ENCODE measurements at places on chromosomes 2 and 18.

- no peak for DNase-seq
These were observed 86.0 kb downstream of the DCC start for GRCh38 chr18:52426041-52426440.

- DNase-seq = no peak
These were observed 198.7 kb upstream of the SALL3 start for GRCh38 chr18:78780719-78781600.

GRCh38 chr2:164850235-164850634, 8.6 kb upstream of the COBLL1 start:
- no peak for DNase-seq

- DNase-seq = no peak
These were observed 66.5 kb upstream of the TNFRSF11A start for GRCh38 chr18:62258616-62259015.

DNA sequence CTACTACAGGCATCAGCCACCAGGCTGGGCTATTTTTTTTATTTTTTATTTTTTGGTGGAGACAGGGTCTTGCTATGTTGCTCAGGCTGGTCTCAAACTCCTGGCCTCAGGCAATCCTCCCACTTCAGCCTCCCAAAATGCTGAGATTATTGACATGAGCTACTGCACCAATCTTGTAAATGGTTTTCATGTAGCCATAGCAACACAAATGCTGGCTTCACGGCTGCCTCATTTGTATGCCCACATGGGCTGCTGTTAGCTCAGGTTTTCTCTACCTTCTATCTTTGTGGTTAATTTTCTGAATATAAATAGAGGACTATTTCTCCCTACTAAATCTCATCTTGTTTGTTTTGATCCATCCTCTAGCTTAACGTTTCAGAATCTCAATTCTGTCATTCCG, 58.2 kb downstream of the PLEKHM3 start:
- no peak for DNase-seq

DNA sequence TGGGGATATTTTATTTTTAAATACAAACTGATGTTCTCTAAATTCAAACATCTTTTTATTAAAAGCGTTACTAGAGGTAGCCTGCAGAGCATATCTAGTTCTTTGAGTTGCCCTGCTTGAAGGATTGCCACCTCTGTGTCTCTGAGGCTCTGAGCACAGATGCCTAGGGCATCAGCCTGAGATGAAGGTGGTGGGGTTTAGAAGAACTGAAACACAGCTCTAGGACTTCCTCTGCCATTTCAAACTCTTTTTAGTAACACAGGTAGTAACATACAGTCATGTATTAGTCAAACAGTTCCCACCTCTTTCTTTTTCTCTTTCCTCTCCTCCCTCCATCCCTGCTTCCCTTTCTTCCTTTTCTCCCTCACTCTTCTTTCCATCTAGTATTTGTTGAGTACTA, 57.6 kb downstream of the TTC21B start:
- DNase-seq = no peak

GRCh38 chr18:45287531-45287930, 327.7 kb upstream of the SLC14A2 start:
- DNase-seq = peak; percentile 56

DNA sequence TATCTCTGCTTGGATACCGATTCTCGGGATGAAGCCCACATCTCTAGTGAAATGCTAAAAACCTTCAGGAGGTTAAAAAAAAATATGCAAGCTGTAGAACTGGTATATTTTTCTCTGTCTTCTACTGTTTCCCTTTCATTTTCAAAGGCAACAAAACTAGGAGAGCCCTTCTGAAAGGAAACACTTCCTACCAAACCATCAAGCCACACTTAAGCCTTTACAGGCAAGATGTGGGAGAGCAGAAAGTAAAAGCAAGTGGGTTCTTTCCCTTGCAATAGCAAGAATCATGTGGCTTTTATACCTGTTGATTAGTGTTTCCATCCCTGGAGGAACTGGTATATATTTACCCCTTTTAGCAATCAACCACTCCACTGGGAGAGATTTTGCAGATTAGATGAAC, 147.9 kb upstream of the ACAA2 start:
- no peak for DNase-seq

DNA sequence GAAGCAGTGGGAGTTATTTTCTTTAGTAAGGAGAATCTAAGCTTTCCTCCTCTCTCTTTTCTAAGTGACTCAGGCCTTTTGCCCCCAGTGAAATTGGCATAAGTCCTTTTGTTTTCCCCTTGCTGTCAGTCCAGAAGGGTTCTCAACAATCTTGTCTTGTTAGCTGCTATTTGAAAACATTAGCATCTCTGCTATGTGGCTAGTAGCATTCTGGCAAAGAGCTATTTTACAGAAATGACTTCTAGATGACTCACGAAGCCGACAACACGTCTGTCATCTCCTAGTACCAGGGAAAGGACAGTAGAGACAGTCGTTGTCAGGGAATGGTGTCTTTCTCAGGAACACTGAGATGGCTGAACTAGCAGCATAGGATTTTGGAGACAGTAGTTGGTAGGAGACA, 14.7 kb downstream of the SMARCAL1 start:
- DNase-seq = no peak

- no peak for DNase-seq
These were observed 1638.9 kb downstream of the LRP1B start for GRCh38 chr2:140491876-140492275.

- DNase-seq = no peak
These were observed 153.5 kb downstream of the ARL4C start for GRCh38 chr2:234343372-234343771.

GRCh38 chr2:120949957-120950590, 214.4 kb downstream of the GLI2 start:
- no peak for DNase-seq

DNA sequence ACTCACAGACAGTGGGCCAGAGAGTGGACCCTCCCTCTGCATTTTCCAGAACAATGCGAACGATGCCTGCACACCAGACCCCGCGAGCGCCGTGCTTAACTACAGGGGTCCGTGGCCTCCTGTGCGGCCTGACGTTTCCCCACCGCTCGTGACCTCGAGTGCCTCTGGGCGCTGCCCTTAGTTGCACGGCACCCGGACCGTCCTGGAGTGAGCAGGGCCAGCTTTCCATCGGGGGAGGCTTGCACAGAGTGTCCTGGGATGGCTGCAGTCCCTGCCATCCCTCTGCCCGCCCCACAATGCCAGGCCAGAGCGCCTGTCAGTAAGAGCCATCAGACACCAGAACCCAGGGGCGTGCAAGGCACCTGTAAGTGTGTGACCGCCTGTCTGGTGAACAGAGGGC, 217.0 kb downstream of the TWIST2 start:
- no peak for DNase-seq

DNA sequence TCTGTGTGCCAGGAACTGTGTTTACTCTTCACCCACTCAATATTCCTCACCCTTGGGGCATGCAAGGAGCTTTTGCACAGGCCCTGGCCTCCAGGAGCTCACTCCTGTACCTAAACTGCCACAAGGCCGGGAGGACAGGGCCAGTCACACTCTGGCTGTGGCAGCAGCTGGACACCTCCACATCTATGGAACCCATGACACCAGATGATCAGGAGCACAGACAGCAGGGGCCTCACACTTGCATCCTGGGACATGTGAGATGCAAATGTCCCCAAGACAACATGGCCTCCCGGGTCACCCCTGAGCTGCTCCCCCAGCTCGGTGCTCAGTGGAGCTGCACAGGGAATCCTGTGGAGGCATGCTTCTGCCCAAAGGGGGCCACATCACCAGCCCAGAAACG, 61.8 kb upstream of the SLC66A3 start:
- no peak for DNase-seq

DNA sequence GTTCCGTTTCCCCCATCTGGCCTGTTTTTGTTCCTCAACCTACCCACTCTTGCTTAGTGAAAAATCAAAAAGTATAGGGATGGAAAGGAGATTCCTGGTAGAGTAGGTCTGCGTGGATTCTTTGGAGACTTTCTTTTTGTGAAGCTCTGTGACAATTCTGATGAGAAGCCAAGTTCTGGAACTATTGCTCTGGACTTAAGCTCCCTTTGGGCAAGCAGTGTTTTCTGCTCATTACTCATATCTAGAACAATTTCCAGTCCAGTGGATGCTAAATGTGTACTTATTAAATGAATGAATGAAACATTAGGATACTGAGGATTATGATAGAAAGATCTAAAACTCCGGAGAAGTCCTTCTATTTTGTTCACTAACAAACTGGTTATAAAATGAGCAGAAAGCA, 76.5 kb downstream of the SOCS6 start:
- DNase-seq = no peak

DNA sequence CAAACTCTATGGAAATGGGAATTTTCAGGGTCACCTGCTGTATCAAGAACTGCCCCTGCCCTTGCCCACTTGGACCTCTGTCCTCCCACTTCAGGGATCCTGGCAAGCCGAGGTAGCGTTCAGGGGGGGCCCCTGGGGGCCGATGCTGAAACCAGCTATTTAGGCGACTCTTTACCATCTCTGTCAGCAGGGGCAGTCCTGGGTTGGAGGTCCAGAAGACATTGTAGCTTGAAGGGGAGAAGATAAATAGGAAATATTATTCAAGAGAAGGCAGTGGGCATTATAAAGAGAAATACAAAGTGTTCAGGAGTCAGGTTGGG, 2.4 kb downstream of the MOGS start:
- no peak for DNase-seq

DNA sequence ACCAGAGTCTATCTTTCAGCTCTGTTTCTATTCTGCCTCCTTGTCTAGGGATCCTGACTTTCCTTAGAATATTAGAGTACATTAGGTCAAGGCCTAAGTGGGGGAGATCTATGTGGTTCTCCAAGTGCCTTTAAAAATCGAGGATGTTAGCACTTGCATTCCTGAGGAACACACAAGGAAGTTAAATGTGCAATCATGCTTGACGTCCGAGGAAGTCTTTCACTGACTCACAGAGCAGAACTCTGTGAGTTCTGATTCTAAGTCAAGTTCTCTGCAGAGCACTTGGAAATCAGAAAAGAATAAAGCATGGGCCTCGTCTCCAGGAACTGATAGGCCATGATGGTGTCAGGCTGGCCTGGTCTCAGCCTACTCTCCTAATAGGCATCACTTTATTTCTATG, 17.2 kb downstream of the FHOD3 start:
- DNase-seq = no peak

DNA sequence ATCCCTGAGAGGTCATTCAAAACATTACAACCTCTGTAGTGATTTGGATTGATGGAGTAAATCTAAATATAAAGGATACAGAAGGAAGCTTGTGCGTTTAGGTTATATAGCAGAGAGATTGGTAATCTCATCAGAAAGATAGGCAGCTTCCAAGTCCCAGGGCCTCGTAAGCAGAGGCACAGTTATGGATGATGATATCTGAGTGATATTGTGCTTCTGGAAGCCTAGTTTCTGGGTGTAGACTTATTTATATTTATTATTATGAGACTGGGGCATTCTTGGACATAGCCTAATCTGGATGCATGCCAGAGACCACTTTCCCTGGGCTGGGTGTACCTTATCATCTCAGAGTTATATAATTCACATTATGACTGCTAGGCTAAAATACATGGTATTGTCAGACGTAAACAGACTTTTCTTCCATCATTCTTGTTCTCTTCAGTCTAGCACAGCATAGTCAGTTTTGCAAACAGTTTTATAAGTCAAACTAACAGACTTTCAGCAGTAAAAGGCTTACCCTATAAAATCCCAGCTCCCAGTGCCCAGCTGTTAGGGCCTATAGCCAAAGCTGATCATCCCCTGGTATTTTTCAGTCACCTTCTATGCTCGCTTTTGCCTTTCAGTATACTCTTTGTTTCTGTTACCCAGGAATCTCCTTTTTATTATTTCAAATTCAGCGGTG, 47.9 kb downstream of the RAB3GAP1 start:
- DNase-seq = no peak

- no peak for DNase-seq
These were observed 114.2 kb downstream of the SPHKAP start for GRCh38 chr2:228067309-228067708.

GRCh38 chr2:135620198-135620597, 88.9 kb downstream of the R3HDM1 start:
- no peak for DNase-seq

GRCh38 chr2:73075477-73076373, 4.2 kb upstream of the SFXN5 start:
- peak; percentile 34 for DNase-seq

- DNase-seq = no peak
These were observed 9.0 kb downstream of the PRKAG3 start for GRCh38 chr2:218822622-218823021.

DNA sequence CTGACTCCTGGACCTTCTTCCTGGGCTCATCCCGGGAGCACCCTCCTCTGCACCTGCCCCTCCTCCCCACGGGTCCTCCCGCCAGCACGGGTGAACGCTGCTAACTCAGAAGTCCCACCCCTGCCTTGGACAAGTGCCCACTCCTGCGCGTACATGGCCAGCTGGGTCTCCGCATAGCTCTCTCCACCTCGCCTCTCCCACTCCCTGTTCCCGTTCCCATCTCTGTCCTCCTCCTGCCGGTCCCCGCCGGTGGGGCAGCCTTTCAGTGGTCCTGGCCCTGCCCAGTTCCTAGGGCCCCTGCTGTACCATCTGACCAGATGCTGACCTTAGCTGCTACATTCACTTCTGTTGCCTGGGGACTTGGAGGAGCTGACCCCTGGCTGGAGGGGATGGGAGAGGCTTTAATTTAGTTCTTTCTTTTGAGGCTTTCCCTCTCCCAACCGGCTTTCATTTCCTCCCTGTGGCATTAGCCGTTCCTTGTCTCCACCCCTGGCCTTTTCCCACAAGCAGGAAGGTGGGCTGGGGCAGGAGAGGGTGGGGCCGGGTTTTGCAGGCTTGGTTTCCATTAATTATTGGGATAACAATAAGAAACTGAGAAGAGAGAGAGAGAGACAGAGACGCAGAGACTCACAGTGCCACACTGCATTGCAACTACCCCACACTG, 136.1 kb downstream of the SH3BP4 start:
- no peak for DNase-seq

- no peak for DNase-seq
These were observed 289.5 kb upstream of the SIX3 start for GRCh38 chr2:44651974-44652373.

DNA sequence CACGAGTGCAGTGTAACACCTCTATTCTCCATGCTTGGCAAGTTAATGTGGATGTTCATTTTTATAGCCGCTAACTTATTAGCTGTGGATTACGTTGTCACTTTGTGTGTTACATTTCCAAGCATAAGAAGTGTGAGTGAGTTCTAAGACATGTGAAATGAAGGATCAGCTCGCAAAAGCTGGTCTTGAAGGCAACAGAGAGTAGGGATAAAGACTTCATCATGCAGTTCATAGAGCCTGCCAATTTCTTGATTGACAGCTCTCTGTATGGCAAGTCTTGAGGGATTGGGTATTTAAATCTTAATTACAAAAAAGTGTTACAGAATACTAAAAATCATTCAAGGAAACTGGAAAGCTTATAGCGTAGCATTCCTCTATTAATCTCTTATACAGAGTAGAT, 25.8 kb upstream of the DPP4 start:
- no peak for DNase-seq

All from mucosa of gallbladder (tissue), 1 donor.